Upper lobe of left lung (tissue), 6 donors: ENCODE measurements at places on chromosomes 2 and 18. TPM values are rescaled to one million over a fixed set of nuclear protein-coding genes. Genes with fewer than 3 reads are reported as not detected.
A peak's percentile ranks its signal among the peaks of the same experiment; 100 is the strongest.

DNA sequence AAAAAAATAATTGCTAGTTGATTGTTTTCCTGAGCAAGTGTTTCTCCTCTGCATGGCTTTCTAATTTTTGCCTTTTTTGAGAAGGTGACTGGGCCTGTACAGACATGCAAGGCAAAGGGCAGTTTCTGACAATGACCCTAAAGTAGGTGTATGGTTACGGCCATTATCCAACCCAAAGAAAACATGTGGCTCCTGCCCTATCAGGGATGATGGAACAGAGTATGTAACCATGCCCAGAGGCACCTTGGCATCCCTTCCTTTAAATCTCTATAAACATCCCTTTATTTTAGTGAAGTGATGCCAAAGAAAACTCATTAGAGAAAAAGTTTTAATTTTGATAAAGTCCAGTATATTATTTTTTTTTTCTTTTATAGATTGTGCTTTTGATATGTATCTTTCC lies 217.5 kb downstream of the LPIN1 start:
- H3K36me3 ChIP-seq = no peaks in the 10 kb centered on the region
- H3K4me1 ChIP-seq = no peaks in the 10 kb centered on the region
- no peaks in the 10 kb centered on the region for H3K27me3 ChIP-seq
- no peak overlapping the region for H3K4me3 ChIP-seq
- no peak for DNase-seq

GRCh38 chr2:85269959-85270358 lies 57.8 kb downstream of the TGOLN2 start:
- H3K27ac ChIP-seq = peak overlapping the region; percentile 30
- DNase-seq = peak; percentile 75
- H3K4me3 ChIP-seq = no peak overlapping the region

The GCG gene
- 0.23 TPM for total RNA-seq

GRCh38 chr2:187470698-187471097 lies 22.6 kb upstream of the CALCRL start:
- DNase-seq = no peak
- peaks cover 5% of the 10 kb centered on the region for H3K36me3 ChIP-seq
- H3K27me3 ChIP-seq = no peaks in the 10 kb centered on the region
- no peak overlapping the region for H3K27ac ChIP-seq

DNA sequence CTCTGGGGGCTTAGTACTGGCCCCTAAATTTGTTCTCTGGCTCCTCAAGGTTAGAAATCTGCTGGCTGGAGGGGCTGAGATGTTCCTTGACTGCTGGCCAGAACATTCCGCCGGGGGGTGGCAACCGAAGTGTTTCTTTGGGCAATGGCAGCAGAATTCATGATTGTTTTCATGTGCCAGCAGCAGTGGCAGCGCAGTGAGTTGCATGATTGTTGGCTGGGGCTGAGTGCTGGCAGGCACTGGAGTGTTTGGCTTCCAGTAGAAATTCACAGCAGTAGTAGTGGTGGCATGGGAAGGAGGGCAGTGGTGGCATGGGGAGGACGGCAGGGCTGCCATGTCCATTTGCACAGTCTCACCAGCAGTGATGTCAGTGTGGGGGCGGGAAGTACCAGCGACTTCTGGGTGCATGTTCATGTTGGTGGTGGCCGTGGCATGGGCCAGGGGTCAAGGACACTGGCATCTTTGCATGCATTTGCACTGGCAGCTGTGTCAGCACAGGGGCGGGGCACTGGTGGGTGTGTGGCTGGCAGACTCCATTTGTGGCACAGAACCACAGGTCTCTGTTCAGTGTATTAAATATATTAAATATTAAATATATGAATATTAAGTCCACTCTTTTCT lies 130.6 kb upstream of the CDH7 start:
- no peak overlapping the region for H3K4me3 ChIP-seq
- peak; percentile 11 for DNase-seq
- H3K27ac ChIP-seq = no peak overlapping the region
- no peaks in the 10 kb centered on the region for H3K4me1 ChIP-seq
- no peaks in the 10 kb centered on the region for H3K27me3 ChIP-seq

DNA sequence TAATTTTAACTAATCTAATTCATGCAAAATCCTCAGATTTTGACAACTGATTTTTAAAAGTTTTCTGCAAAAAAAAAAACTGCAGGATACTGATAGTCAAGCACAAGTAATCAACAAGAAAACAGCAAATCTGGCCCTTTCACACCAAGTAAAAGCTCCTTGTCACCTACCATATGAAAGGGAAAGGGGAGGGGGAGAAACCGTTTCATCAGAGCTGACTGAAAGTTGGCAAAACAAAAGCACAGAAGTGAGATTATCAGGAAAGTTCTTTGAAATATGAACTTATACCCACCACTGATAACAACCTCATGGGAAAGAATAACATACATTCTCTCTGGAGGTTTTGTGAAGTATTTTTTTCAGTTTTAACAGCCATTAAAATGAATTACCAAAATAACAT lies 38.7 kb downstream of the ZNF521 start:
- no peaks in the 10 kb centered on the region for H3K4me1 ChIP-seq
- no peak for DNase-seq
- H3K4me3 ChIP-seq = no peak overlapping the region
- H3K36me3 ChIP-seq = no peaks in the 10 kb centered on the region
- H3K27ac ChIP-seq = no peak overlapping the region

The DSEL gene
- total RNA-seq = 10.7 TPM

GRCh38 chr18:8513249-8513648 lies 96.0 kb upstream of the RAB12 start:
- DNase-seq = no peak
- no peak overlapping the region for H3K4me3 ChIP-seq
- H3K36me3 ChIP-seq = no peaks in the 10 kb centered on the region
- no peak overlapping the region for H3K27ac ChIP-seq
- H3K27me3 ChIP-seq = no peaks in the 10 kb centered on the region
- H3K4me1 ChIP-seq = no peaks in the 10 kb centered on the region

The NAT8 gene
- not detected for total RNA-seq

DNA sequence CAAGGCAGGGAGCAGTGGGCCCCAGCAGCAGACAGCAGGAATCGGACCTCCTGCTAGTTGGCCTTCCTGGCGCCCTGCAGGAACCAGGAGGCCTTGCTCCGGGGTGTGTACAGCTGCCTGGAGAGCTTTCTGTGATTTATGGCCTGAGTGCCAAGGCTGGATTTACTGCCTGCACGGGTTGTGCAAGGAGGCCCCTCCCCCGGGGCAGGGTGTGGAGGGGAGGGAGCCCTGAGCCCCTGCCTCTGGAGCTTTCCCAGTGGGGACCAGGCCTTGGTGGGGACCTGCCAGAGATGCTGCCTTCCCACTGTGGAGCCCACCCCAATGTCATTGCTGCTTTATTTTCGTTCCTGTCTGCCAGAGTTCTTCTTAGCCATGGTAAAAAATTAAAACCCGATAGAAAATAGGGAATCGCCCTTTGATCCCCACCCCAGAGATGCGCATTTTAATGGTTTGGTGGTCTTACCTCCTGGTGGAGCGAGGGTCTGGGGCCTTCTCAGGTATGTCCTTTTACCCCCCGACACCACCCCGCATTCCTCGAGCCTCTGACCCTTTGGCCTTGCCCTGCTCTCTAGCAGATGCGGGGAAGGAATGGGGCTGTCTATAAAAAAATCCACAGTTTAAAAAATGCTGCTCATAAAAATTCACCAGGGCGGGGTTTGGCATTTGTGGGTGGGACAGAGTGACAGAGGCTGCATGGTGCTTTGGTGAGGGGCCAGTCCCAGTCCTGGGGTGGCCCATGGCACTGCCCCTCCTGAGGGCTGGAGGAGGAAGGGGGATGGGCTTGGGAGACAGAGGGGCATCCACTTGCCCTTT lies 6.9 kb upstream of the RALB start:
- H3K4me3 ChIP-seq = no peak overlapping the region
- peak overlapping the region; percentile 57 for H3K27ac ChIP-seq
- peaks cover 15% of the 10 kb centered on the region for H3K4me1 ChIP-seq
- no peak for DNase-seq
- H3K27me3 ChIP-seq = no peaks in the 10 kb centered on the region
